ENCODE measurements at places on chromosomes 3 and 15.

- peak; percentile 59 for DNase-seq
Observed at GRCh38 chr15:73650416-73651126, 17.4 kb upstream of the NPTN start.

DNA sequence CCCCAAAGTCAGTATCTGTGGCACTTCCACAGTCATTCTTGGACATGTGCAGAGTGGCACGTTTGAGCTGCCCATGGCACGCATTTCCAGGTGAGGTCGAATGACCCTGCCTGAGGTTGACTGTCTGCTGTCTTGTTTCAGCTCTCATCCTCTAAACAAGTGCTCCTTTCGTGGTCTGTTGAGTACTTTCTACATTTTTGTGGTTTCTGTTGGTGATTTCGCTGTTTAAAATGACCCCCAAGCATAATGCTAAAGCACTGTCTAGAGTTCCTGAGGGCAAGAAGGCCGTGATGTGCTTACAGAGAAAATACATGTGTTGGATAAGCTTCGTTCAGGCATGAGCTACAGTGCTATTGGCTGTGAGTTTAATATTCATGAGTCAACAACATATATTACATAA lies 40.0 kb upstream of the SAMMSON start:
- no peak for DNase-seq

GRCh38 chr3:119517112-119517511 lies 18.8 kb downstream of the TIMMDC1 start:
- no peak for DNase-seq

DNA sequence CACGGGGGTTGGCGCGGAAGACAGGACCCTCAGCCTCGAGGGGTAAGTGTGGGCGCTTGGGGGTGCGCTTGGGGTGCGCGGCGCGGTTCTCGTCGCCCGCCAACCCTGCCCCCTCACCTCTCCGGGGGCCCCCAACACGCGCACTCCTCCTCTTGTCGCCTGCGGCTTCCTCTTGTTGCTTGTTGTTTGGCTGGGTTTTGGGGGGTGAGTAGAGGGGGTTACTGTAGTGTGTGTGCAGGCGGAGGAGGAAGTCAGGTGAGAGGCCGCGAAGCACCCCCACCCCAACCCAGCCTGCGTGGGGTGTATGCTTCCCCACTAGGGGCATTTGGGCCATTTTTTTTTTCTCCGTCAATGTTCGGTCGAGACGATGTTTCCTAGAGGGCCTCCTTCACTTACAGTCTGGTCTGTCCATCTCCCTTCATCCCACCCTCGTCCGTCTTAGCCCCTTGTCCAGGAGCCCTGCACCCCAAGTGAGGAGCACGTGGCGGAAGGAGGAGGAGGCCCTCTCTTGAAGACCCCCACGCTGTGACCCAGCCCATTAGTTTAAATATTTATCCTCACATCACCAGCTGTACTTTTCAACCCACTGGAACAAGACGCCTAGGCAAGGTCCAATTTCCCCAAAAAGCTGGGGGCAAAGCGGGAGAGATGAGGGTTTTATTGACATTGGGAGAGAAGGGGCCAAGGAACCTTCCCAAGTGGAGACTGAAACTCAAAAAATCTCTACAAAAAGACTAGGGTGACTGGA lies 20.4 kb upstream of the SATB1 start:
- DNase-seq = no peak

DNA sequence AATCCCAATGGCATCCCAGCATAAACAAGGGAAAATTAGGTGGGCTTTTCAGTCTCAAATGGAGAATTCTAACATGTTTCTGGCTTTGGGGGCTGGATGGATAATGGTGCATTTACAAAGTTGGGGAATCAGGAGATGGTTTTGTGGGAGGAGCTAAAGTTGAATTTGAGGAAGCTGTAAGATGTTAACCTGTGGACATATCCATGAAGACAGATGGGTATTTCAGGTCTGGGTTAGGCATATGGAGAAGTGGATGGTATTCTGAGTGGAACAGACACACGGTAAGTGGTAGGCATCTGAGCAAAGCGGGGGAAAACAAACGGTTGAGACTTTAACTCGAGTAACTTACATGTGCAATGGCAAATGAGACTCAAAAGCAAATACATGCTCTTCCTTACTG lies 1.7 kb upstream of the LMLN start:
- DNase-seq = no peak

GRCh38 chr3:48591436-48591835 lies 3.7 kb downstream of the COL7A1 start:
- no peak for DNase-seq

DNA sequence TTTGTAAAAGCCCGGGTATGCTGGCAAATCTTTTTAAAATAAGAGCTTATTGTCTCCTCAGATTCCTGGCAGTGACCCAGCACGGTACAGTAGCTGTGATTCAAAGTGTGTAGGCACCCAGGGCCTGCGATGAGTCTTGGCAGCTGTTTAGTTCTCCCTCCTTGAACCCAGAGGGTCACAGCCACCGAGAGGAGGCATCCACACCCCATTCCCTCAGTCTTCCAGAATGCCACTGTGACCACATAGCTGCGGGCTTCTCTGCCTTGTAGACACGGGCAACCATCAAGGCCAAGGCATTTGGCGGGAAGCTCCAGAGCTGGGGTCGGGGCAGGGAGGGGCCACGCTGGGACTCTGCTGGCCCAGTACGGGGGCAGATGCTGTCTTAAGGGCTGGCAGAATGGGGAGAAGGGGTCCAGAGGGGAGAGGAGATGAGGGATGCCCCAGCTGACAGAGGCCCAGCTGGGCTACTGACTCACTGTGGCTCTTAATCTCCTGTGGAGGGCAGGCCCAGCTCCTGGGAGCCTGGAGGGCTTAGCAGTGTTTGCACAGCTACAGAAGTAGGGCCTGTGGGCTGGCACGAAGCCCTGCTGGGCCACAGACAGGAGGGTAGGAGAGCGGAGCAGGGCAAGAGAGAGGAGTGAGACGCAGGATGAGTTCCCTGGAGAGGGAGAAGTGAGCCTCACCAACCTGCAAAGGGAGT lies 68.8 kb upstream of the DLG1 start:
- DNase-seq = peak; percentile 77

- no peak for DNase-seq
Observed at GRCh38 chr3:195811756-195812155, at the start of gene MUC4. MUC4 (minus strand) TSS chr3:195811929; CDS start chr3:195811817, 112 bp downstream.

DNA sequence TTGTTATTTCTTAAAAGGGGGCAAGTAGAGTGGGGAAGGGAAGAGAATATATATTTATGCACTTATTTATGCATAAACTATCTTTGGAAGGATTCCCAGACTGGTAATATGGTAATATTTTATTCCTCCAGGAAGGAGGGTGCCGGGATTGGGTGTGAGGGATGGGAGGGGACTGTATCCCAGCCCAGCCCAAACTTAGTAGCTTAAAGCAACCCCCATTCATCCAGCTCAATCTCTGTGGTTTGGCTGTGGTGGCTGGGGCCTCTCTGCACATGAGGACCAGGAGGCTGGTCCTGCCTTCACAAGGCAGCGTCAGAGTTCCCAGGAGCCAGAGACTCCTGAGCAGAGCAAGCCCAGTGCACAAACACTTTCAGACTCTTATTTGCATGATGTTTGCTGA lies 48.4 kb downstream of the CCNL1 start:
- DNase-seq = no peak

DNA sequence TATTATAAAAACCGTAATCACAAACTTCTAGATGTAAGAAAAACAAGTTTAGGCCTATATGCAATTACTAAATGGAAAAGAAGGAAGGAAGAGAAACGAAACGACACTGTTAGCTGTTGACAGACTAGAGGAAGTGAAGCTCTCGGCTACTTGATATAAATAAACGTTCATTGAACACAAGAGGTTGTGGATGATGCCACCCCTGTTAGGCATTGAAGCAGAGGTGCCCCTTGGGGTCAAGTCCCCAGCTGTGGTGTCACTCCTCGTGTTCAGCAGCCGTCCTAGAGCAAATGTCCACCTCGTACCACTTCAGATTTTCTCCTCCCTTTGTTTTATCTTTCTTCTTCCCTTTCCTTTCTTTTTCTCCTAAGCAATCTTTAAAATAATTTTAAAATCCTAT lies 146.5 kb upstream of the UBE2E1 start:
- DNase-seq = no peak

DNA sequence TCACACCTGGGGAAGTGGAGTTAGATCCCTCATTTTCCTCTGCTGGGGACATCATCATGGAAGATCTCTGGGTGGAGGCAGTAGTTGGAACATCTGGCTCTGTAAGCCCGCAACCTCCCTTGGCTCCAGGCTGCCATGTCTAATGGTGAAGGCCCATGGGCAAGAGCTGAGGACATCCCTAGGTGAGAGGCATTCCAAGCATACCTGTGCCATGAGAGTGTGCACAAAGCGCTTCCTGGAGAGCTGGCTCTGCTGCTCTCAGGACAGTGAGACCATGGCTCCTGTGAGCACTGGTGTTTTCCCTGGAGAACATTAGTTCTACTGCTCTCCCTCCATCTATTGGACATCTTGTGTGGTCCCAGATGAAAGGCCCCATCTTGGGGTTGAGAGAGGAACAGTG lies 7.7 kb downstream of the MAPKAPK3 start:
- no peak for DNase-seq

DNA sequence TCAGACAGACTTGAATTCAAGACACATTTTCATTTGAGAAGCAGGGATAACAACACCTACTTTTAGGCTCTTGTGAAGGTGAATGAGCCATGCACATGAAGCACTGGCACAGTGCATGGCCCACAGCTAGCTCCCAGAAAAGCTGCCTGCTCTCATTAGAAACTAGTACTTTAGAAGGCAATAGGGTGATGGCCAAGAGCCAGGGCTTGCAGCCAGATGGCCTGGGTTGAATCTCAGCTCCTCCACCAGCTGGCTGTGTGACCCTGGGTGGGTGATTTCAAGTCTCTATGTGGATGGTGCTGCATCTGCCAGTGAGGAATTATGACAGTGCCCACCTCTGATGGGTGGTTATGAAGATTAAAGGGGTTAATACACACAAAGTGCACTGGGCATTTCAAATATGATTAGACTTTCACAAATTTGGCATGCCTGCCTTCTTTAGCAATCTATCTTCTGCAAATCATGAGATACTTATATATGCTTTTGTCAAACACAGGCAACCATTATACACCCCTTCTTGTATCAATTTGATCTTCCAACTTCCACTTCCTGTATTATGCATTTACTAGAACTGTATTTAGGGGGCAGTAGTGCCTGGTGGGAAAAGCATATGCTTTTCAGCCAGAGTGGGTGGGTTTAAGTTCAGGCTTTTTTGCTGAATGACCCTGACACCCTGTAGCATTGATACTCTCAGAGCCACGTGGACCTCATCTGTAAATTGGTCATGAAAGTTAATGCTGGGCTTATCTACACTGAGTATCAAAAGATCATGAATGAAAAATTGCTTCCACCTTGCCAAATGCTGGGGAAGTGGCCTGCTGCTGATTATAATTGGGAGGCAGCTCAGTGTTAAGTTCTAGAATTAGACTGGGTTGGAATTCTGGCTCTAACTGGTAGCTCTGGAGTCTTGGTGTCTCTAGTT lies 34.7 kb upstream of the RBP1 start:
- no peak for DNase-seq

DNA sequence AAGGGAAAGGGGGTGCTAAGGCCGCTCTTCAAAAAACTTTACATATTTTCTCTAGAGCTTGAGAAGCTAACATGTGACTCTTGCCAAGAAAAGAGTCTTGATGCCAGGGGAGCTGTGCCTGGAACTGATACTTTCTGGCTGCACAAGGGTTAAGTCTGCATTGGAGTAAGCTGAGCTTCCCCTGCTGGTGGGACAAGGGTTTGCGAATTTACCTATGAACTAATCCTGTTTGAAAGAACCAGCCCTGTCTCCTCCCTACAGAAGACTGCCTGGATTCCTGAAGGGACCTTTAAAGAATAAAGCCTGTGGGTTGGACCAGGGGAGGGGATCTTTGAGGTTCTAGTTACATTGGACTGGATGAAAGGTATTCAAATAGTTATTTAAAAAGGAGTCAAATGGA lies 58.3 kb upstream of the EPHA3 start:
- peak; percentile 26 for DNase-seq

DNA sequence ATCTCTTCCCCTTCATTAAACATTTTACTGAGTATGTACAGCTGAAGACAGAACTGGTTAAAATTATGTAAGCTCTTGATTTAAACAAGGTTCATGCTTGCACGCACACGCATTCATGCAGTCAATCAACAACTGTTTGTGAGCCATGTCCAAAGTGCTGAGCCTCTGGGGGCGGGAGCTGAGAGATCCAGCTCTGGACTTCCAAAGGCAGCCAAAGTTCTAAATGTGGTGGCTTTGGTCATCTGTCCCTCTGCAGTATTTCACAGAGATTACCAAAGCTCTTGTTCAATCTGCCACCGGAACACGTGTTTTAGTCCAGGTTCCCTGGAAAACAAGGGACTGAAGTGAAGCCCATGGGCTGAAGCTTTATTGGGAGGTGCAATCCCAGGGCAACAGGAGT lies 52.4 kb upstream of the SNRPA1 start:
- no peak for DNase-seq

DNA sequence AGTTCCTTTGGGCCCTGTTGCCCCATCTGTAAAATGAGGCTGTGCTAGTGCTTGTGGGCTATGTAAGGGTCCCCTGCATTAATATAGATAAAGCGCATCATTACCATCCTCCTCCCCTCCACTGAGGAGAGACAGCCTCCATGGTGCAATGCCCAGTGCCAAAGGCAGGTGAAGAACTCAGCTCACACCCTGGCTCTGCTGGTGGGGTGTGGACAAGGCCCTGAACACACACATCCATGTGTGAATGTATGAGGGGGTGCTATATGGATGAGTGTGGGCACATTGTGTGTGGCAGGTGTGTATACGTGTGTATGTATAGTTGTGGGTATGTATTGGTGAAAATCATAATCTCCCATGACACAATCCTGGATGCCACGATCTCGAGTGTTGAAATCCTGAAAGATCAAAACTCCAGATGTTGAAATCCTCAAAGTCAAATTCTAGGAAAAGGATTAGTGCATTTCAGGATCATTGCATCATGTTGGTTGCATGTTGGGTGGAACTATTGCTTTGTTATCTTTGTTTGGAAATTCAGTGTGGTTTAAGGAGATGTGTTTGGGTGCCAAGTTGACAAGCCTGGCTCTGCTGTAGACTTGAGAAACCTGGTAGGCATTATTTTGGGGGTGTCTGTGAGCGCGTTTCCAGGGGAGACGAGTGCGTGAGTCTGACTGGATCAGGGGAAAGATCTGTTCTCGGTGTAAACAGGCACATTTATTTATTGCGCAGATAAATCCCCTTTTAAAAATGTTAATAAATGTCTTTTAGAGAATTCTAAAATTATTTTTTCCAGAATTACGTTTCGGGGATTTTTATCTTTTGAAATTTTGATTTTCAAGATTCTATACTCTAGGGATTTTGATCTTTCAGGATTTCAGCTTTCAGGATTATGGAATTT lies 42.0 kb upstream of the SEC61A1 start:
- DNase-seq = peak; percentile 38

DNA sequence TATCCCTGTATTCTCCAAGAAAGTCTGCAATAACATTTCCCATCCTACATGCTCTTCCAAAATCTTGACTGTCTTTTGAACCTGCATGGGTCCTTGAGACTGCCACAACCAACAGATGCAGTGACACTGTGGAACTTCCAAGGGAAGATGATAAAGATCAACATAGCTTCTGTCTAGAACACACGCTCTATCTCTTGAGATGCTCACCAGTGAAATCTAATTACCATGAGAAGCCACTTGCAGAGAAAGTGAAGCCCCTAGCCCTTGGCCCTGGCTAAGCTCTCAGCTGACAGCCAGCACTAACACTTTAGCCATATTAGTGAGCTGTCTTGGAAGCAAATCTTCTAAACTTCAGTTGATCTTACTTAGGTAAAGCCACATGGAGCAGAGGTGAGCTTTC lies 36.6 kb downstream of the EOMES start:
- DNase-seq = no peak

GRCh38 chr3:70386043-70386442 lies 73.6 kb upstream of the MDFIC2 start:
- no peak for DNase-seq

- DNase-seq = no peak
Observed at GRCh38 chr3:66427352-66427751, 73.5 kb downstream of the LRIG1 start.

Measured in EH (cell line).